ENCODE measurements at places on chromosomes 6 and 20. TPM values are rescaled to one million over a fixed set of nuclear protein-coding genes. Genes with fewer than 3 reads are reported as not detected.
A peak's percentile ranks its signal among the peaks of the same experiment; 100 is the strongest.

MTFR2 gene
- polyA plus RNA-seq: not detected

DNA sequence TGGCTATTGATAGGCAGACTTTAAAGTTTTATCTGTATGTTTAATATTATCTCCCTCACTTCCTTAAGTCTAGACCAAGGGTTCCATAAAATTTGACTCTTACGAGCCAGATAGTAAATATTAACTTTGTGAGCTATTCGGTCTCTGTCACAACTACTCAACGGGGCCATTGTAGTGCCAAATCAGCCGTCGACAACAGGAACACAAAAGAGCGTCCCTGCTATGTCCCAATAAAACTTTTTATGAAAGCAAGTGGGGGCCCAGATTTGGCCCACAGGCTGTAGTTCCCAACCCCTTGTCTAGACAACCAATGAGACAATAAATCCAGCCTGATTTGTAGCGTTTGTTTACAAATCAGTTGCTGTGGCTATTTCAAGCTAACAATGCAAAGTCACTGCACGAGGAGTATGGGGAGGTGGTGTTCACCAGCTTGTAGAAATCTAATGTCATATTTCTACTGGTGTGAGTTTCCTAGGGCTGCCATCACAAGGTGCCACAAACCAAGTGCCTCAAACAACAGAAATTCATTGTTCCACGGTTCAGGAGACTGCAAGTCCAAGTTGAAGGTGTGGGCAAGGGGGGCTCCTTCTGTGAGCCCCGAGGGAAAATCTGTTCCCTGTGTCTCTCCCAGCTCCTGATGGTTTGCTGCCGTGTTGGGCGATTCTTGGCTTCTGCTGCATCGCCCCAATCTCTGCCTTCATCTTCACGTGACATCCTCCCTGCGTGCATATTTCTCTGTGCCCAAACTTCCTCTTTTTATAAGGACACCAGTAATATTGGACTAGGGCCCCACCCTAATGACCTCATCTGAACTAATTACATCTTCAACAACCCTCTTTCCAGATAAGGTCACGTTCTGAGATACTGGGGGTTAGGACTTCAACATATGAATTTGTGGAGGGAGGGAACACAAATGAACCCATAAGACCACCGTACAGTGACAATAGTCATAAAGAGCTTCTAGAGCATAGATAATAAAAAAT lies 356.0 kb upstream of the JARID2 start:
- no peak for DNase-seq
- H3K36me3 ChIP-seq: no peaks in the 10 kb centered on the region
- H3K27ac ChIP-seq: no peak overlapping the region
- H3K4me1 ChIP-seq: no peaks in the 10 kb centered on the region

DNA sequence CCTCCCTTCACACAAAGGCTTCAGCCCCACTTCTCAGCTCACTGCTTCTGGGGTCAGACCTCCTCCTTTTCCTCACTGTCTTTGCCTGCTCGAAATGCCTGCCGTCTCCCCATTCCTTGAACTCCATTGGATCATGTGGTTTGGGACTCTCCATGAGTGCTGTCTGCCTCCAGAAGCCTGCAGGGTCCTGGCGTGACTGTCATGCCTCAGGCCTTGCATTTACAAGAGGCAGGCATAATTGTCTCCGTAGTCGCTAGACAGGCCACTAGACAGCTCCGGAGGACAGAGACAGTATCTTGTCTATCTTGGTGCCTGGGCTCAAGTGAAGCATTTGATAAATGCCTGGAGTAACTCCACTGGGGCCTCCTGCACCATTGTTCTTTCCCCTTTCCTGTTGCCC lies 15.3 kb downstream of the PNLDC1 start:
- H3K36me3 ChIP-seq: peaks cover 12% of the 10 kb centered on the region
- DNase-seq: no peak
- H3K27me3 ChIP-seq: peaks cover 2% of the 10 kb centered on the region
- no peak overlapping the region for H3K4me3 ChIP-seq

DNA sequence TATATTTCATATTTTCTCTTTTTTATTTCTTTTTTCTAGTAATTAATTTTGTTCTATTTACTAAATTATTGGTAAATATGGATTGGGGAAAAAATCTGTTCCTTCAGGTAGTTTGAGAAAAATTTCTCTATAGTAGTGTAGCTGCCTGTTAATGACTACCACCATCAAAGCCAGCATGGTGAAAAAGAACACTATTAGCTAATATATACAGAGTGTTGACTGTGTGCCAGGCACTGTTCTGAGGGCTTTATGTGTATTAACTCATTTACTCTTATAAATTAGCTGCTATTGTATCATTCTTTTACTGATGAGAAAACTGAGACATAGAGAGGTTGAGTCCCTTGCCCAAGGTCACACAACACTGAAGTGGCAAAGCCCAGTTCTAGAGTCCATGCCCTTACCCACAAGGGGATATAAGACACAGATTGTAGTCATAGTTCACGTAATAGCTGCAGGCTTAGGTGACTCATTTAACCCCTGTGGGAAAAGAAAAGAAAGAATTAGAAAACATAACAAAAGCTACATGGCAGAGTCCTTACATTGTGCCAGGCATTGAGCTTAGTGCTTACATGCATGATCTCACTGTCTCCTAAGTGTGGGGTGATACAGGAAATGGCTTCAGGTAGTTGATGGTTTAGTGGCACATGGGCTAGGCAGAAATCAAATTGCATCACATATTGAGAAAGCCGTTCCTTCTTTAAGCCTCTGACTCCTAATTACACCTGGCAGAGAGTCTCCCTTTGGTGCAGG lies 12.2 kb upstream of the AKIRIN2 start:
- H3K27ac ChIP-seq: no peak overlapping the region
- no peaks in the 10 kb centered on the region for H3K27me3 ChIP-seq
- no peak overlapping the region for H3K4me3 ChIP-seq
- DNase-seq: no peak
- peaks cover 20% of the 10 kb centered on the region for H3K4me1 ChIP-seq
- H3K36me3 ChIP-seq: no peaks in the 10 kb centered on the region

- H3K27me3 ChIP-seq: peaks cover 3% of the 10 kb centered on the region
- H3K27ac ChIP-seq: peak overlapping the region; percentile 71
- no peaks in the 10 kb centered on the region for H3K36me3 ChIP-seq
These were observed 1.2 kb downstream of the RPS21 start for GRCh38 chr20:62387933-62388635.

DNA sequence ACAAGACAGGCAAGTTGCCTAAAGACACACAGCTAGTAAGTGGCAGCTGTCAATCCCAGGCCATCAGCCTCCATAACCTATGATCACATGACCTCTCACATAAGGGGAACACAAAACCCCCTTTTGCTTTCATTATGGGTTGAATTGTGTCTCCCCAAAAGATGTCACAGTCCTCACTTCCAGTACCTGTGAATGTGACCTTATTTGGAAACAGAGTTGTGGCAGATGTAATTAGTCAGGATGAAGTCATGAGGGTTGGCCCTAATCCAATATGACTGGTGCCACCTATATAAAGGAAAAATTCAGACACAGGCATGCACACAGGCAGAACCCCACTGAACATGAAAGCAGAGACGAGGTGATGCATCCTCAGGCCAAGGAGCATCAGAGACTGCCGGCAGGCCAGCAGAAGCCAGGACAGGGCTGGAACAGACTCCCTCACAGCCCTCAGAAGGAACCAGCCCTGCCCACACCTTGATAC lies 33.6 kb downstream of the GFOD1 start:
- no peak for DNase-seq
- H3K27ac ChIP-seq: peak overlapping the region; percentile 100
- H3K27me3 ChIP-seq: peaks cover 7% of the 10 kb centered on the region
- H3K36me3 ChIP-seq: peaks cover 20% of the 10 kb centered on the region
- H3K4me1 ChIP-seq: peaks cover 100% of the 10 kb centered on the region

DNA sequence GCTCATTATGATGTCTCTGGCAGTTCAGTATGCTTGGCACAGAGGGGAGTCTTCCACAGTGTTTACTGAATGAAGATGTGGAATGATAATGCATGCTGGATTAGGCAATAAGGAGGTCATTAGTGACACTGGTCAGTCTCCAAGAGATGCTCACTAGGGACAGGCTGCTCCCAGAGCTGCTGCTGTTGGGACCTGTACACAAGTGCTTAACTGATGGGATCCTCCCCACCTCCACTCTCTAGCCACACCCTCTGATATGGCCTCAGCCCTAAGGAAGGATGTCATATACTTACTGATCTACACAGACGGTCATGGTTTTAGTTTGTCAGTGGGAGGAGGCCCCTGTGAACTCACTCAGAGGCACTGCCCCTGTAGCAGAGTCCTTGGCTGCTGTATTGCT lies 73.4 kb downstream of the MYB start:
- no peak overlapping the region for H3K27ac ChIP-seq
- no peak for DNase-seq
- H3K4me3 ChIP-seq: no peak overlapping the region
- H3K4me1 ChIP-seq: no peaks in the 10 kb centered on the region
- H3K36me3 ChIP-seq: no peaks in the 10 kb centered on the region

GRCh38 chr20:1312308-1312707 lies 16.6 kb downstream of the SDCBP2 start:
- no peaks in the 10 kb centered on the region for H3K4me1 ChIP-seq
- DNase-seq: no peak
- peaks cover 4% of the 10 kb centered on the region for H3K27me3 ChIP-seq
- H3K27ac ChIP-seq: no peak overlapping the region
- no peak overlapping the region for H3K4me3 ChIP-seq

DNA sequence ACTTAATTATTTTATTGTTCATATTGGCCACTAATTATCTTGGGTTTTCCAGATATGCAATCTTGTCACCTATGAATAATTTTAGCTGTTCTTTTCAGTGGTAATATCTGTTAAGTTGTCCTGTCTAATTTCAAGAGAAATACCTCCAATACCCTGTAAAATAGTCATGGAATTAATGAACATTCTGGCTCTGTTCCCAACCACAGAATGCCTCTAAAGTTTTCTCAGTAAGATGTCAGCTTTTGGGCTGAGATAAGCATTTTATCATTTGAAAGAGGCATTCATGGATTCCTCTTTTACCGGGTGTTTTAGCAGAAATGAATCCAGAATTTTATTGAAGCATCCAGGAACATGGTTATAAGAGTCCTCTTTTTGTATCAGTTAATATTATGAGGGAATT lies 109.3 kb downstream of the WDR27 start:
- H3K4me1 ChIP-seq: peaks cover 38% of the 10 kb centered on the region
- no peak overlapping the region for H3K4me3 ChIP-seq
- peaks cover 13% of the 10 kb centered on the region for H3K36me3 ChIP-seq
- no peaks in the 10 kb centered on the region for H3K27me3 ChIP-seq
- no peak for DNase-seq
- no peak overlapping the region for H3K27ac ChIP-seq

RAET1G gene
- polyA plus RNA-seq: not detected

GRCh38 chr6:100096341-100096740 lies 102.3 kb upstream of the MCHR2 start:
- peaks cover 9% of the 10 kb centered on the region for H3K27me3 ChIP-seq
- no peak overlapping the region for H3K27ac ChIP-seq
- no peaks in the 10 kb centered on the region for H3K4me1 ChIP-seq
- no peaks in the 10 kb centered on the region for H3K36me3 ChIP-seq

DNA sequence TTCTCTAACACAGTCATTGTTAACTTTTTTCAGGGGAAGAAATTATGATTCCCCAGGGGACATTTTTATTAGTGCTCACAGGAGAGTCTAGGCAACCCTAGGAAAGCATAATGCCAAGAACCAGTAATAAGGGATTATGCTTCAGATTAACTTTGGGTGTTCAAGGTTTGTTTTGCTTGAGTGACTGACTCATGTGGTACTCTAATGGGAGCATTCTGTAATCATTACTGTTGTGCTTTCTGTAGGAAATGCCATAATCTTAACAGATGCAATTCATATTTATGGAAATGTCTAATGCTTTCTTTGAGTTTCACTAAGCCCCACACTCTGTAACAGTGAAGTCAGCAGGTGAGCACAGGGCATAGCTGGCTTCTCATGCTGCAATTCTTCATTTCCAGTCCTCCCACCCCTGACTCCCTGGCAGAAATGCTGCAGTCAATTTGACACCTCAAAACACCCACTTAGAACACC lies 263.4 kb upstream of the MAN1A1 start:
- H3K4me1 ChIP-seq: no peaks in the 10 kb centered on the region
- H3K27me3 ChIP-seq: no peaks in the 10 kb centered on the region
- no peaks in the 10 kb centered on the region for H3K36me3 ChIP-seq
- no peak overlapping the region for H3K27ac ChIP-seq
- no peak overlapping the region for H3K4me3 ChIP-seq
- no peak for DNase-seq

HIVEP1 gene
- polyA plus RNA-seq: 5.5 TPM

GRCh38 chr20:13447385-13448180 lies 191.1 kb downstream of the TASP1 start:
- peaks cover 1% of the 10 kb centered on the region for H3K27me3 ChIP-seq
- DNase-seq: no peak
- no peak overlapping the region for H3K4me3 ChIP-seq

DNA sequence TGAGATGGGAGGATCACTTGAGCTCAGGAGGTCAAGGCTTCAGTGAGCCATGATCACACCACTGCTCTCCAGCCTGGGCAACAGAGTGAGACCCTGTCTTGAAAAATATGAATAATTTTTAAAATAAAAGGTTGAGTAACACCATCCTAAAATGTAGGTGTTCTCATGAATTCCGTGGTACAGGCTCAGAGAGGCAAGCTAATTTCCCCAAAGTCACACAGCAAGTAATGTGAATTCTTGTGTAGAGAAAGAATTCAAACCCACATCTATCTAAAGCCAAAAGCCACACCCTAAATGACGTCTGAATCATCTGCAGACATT lies 80.5 kb downstream of the ZNF217 start:
- no peak overlapping the region for H3K4me3 ChIP-seq
- no peaks in the 10 kb centered on the region for H3K27me3 ChIP-seq
- H3K4me1 ChIP-seq: no peaks in the 10 kb centered on the region
- no peaks in the 10 kb centered on the region for H3K36me3 ChIP-seq
- H3K27ac ChIP-seq: no peak overlapping the region

- no peak for DNase-seq
- no peaks in the 10 kb centered on the region for H3K4me1 ChIP-seq
- H3K27ac ChIP-seq: no peak overlapping the region
- peaks cover 4% of the 10 kb centered on the region for H3K27me3 ChIP-seq
These were observed 42.1 kb upstream of the SLC22A3 start for GRCh38 chr6:160305926-160306713.

GRCh38 chr6:118700531-118700930 lies 49.1 kb upstream of the CEP85L start:
- no peaks in the 10 kb centered on the region for H3K27me3 ChIP-seq
- no peak overlapping the region for H3K4me3 ChIP-seq
- no peak for DNase-seq
- H3K27ac ChIP-seq: no peak overlapping the region

HSPA1L gene
- 2.4 TPM for polyA plus RNA-seq

ANKRD60 gene
- polyA plus RNA-seq: not detected

LGSN gene
- not detected for polyA plus RNA-seq

- H3K4me1 ChIP-seq: peaks cover 13% of the 10 kb centered on the region
- no peaks in the 10 kb centered on the region for H3K36me3 ChIP-seq
- peaks cover 5% of the 10 kb centered on the region for H3K27me3 ChIP-seq
These were observed 15.6 kb upstream of the RIPK1 start for GRCh38 chr6:3052481-3053230.

SOX18 gene
- not detected for polyA plus RNA-seq

CD83 gene
- polyA plus RNA-seq: 5.0 TPM

Measured in immature natural killer cell (primary cell).